ENCODE measurements at places on chromosomes 4 and X. TPM values are rescaled to one million over a fixed set of nuclear protein-coding genes. Genes with fewer than 3 reads are reported as not detected.
A peak's percentile ranks its signal among the peaks of the same experiment; 100 is the strongest.

GRCh38 chr4:30757357-30757756, 37.2 kb downstream of the PCDH7 start:
- DNase-seq: no peak

- no peak for DNase-seq
These were observed 1133.8 kb downstream of the TECRL start for GRCh38 chr4:63275491-63275890.

CT45A3 gene
- not detected for total RNA-seq

NRK gene
- total RNA-seq: not detected

IGSF1 gene
- total RNA-seq: not detected

DNA sequence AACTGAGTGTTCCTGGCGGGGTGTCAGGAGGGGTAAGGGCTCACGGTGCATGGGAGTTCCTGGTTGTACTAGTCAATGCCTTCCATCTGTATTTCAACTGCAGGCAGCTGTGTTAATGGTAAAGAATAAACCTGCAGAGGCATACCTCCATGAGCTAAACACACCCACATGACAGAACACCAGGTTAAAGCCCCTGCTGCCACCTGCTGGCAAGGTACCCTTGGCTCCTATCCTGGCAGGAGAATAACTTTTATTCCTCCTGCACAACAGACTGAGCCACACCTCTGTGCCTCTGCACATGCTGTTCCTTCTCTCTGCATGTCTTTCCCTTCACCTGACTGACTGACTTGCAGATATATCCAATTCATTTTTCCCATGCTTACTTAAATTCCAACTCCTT, 11.1 kb downstream of the ITIH6 start:
- DNase-seq: no peak

RASGEF1B gene
- total RNA-seq: 8.2 TPM

DNA sequence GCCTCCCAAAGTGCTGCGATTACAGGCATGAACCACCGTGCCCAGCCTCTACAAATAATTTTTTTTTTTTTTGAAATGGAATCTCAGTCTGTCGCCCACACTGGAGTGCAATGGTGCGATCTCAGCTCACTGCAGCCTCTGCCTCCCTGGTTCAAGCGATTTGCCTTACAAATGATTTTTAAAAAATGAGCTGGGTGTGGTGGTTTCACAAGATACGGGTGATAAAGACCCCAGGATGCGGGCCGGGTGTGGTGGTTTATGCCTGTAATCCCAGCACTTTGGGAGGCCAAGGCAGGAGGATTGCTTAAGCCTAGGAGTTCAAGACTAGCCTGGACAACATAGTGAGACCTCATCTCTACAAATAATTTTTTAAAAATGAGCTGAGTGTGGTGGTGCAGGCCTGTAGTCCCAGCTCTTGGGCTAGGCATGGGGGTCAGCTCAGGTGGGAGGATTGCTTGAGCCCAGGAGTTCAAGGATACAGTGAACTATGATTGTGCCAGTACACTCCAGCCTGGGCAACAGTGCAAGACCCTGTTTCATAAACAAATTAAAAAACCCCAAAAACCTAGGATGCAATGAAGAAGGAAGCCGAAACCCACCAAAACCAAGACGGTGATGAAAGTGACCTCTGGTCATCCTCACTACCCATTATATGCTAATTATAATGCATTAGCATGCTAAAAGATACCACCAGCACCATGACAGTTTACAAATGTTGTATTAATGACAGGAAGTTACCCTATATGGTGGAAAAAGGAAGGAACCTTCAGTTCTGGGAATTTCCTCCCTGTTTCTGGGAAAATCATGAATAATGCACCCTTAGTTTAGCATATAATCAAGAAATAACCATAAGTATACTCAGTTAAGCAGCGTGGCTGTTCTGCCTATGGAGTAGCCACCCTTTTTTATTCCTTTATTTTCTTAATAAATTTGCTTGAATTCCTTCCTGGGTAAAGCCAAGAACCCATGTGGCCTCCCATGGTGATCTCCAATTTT, 27.7 kb downstream of the PDGFRA start:
- no peak for DNase-seq

HELT gene
- not detected for total RNA-seq

- DNase-seq: peak; percentile 29
These were observed 127.4 kb upstream of the SFRP2 start for GRCh38 chr4:153916273-153916755.

- no peak for DNase-seq
These were observed 217.5 kb downstream of the ADAMTS3 start for GRCh38 chr4:72351521-72351920.

TREX2 gene
- 3.1 TPM for total RNA-seq

- DNase-seq: no peak
These were observed 7.8 kb upstream of the CLOCK start for GRCh38 chr4:55554453-55555030.

STOX2 gene
- total RNA-seq: not detected

- DNase-seq: no peak
These were observed 17.2 kb upstream of the POLA1 start for GRCh38 chrX:24676403-24677024.

DNA sequence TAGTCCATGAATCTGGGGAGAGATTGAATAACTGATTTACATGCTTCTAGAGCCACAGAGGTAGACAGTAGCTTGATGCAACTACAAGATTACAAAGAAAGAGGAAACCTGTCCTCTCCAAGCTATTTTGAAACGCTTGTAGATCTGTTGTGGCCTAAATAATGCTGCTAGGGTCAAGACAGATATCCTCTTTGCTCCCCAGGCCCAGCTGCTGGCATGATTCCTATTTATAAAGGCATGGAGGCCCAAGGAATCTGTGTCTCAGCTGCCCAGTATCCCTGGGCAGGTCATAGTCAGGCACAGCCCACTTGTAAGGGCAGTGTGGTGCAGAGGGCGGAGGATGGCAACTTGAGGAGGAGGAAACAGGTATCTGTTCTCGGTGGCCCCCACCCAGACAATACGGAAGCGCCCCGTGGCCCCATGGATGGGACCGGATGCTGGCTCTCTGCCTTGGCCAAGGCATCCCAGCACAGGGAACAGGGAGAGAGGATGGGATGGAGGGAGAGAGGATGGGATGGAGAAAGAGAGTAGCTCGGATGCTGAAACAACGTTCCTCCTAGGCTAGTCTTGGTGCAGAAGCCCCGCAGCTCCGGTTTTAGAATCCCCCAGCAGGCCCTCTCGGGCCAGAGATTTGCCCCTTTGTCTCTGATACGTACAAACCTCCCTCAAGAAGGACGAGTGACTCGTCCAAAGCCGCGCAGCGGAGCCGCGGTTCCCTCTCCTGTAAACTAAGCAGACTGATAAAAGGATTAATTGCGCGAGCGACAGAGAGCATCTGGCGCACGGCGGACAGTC, 767 bp upstream of the SMIM20 start:
- DNase-seq: no peak

- no peak for DNase-seq
These were observed 147.2 kb upstream of the BANK1 start for GRCh38 chr4:101643186-101643837.

All from activated naive CD8-positive, alpha-beta T cell treated with anti-CD3 and anti-CD28 coated beads, Interleukin-2, amount 10 ng/mL, durations not matched to agents 7 days and 5 days (primary cell).